ENCODE measurements at places on chromosomes 13 and 19. TPM values are rescaled to one million over a fixed set of nuclear protein-coding genes. Genes with fewer than 3 reads are reported as not detected.

Gene ATP4B
- not detected for total RNA-seq

Gene CD33
- total RNA-seq = 0.69 TPM

GRCh38 chr13:34340534-34340933 is 522.6 kb downstream of the RFC3 start:
- no peaks in the 10 kb centered on the region for H3K36me3 ChIP-seq
- DNase-seq = no peak
- no peak overlapping the region for H3K4me3 ChIP-seq
- H3K4me1 ChIP-seq = no peaks in the 10 kb centered on the region
- H3K27me3 ChIP-seq = peaks cover 2% of the 10 kb centered on the region

DNA sequence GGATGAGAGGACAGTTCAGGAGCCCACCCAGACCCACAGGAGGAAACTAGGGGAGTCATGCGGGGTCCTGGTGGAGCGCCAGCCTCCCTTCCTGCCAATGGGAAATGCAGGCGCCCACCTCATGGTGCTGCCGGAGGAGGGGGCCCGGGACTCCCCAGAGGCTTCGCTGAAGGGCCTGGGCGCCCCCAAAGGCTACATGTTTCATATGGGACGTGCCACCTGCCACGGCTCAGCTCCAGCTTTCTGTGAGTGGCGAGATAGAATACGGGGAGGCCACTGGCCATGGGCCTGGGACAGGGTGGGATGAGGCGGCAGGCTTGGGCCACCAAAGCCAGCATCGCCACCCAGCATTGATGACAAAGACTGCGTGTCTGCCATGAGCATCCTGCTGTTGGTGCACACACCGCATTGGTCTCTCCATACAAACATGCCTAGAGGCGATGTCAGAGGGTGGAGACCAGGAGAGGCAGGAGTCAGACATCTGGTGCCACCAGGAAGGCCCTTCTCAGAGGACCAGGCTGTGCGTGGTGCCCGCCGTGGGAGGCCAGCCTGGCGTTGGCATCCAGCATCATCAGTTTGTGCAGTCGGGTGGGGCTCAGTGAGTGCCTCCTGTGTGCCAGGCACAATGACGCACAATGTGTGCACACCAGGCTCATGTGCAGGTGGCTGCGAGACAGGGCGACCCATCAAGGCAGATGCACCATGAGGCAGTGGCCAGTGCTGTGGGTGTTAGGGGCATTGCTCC is 1.2 kb upstream of the F10 start:
- no peaks in the 10 kb centered on the region for H3K4me1 ChIP-seq
- no peak overlapping the region for H3K27ac ChIP-seq
- H3K4me3 ChIP-seq = no peak overlapping the region
- H3K36me3 ChIP-seq = no peaks in the 10 kb centered on the region
- peaks cover 3% of the 10 kb centered on the region for H3K27me3 ChIP-seq
- no peak for DNase-seq

DNA sequence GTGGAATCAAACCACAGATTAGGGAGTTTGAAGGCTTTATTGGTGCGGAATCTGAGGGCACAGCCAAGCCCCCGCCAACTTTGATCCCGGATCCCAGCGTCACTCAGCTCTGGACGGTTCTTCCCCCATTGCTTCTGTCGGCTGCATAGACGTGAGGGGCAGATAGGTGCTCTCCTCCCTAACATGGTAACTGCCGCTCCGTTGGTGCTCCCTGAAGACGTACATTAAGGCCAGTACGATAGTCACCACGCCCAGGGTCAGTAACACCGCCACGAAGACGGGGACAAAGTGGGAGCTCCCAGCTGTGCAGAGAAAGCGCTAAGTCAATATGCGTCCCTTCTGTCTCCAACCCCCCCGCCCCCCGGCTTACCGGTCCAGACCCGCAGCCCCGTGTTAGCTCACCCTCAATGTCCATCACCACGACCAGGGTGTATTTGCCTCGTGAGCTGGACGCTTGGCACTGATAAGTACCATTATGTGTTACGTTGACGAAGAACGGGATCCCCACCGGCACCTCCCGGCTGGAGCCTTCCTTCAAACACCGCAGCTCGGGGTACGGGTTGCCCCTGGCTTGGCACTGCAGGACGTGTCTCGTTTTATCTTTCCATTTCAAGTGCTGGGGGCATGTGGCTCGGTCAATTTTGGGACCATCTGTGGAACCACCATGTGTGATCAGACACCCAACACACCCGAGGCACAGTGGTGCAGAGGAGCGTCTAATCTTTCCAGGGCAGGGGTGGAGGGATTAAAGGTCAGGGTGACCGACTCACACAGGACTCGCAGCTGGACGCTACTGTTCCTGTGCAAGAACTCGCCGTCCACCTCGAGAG is 644 bp upstream of the RAVER1 start:
- H3K4me1 ChIP-seq = peaks cover 43% of the 10 kb centered on the region
- peaks cover 33% of the 10 kb centered on the region for H3K36me3 ChIP-seq
- no peak for DNase-seq
- H3K27me3 ChIP-seq = no peaks in the 10 kb centered on the region
- peak overlapping the region; percentile 96 for H3K27ac ChIP-seq
- peak overlapping the region; percentile 94 for H3K4me3 ChIP-seq

GRCh38 chr13:98746968-98747367 is 5.5 kb downstream of the SLC15A1 start:
- peaks cover 2% of the 10 kb centered on the region for H3K4me1 ChIP-seq
- H3K27me3 ChIP-seq = peaks cover 19% of the 10 kb centered on the region
- no peaks in the 10 kb centered on the region for H3K36me3 ChIP-seq
- H3K27ac ChIP-seq = no peak overlapping the region

DNA sequence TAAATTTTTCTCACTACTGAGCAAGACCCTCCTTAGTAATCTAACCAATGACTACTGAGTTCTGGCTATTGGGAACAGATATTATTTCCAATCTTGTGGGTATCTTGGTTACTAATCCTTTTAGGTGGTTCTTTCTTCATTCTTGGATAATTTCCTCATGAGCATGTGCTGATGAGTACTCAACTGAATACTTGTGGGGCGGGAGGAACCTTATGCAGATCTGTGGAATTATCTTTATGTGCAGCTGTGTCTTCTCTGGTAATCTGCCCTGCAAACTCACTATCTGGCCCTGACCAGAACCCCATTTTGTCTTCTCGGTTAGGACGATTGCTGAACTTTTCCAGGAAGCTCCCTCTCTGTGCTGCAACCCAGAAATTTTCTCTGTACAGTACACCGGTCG is 89.7 kb upstream of the TRPC4 start:
- H3K36me3 ChIP-seq = no peaks in the 10 kb centered on the region
- no peaks in the 10 kb centered on the region for H3K4me1 ChIP-seq
- no peak overlapping the region for H3K27ac ChIP-seq
- no peaks in the 10 kb centered on the region for H3K27me3 ChIP-seq
- DNase-seq = no peak

GRCh38 chr19:45506989-45507871 is at the start of gene VASP:
Gene VASP, plus strand, starts transcription at chr19:45507479. Its CDS starts 293 bp downstream, at chr19:45507772.
- peak within 1 kb of the TSS; percentile 94 for H3K27ac ChIP-seq
- peak within 1 kb of the TSS; percentile 86 for H3K4me3 ChIP-seq
- DNase-seq = peak; percentile 95
- no peaks in the 10 kb centered on the region for H3K27me3 ChIP-seq
- no peaks in the 10 kb centered on the region for H3K36me3 ChIP-seq
- H3K4me1 ChIP-seq = peaks cover 44% of the 10 kb centered on the region

GRCh38 chr19:33407716-33408115 is 34.2 kb downstream of the CEBPG start:
- no peaks in the 10 kb centered on the region for H3K27me3 ChIP-seq
- no peak overlapping the region for H3K27ac ChIP-seq
- H3K4me1 ChIP-seq = no peaks in the 10 kb centered on the region
- H3K36me3 ChIP-seq = no peaks in the 10 kb centered on the region
- DNase-seq = no peak

DNA sequence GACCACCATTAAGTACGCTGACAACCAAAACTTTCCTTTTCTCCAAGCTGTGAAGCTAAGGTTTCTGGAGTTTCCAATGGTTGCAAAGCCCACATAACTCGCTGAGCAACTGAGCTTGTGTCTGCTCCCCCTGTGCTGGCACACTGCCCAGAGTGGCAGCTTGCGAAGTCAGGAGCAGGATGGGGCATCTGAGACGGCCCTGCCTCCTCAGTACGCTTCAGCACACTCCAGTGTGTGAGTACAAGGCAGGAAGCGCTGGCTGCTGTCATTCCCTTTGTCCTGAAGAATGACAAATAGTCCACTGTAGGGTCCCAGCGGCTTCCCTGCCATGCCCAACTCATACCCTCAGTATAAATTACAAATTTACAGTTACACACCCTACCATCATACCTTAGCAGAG is 51.5 kb downstream of the SKA3 start:
- H3K27me3 ChIP-seq = no peaks in the 10 kb centered on the region
- H3K4me1 ChIP-seq = no peaks in the 10 kb centered on the region
- no peak for DNase-seq
- no peak overlapping the region for H3K27ac ChIP-seq
- no peak overlapping the region for H3K4me3 ChIP-seq

DNA sequence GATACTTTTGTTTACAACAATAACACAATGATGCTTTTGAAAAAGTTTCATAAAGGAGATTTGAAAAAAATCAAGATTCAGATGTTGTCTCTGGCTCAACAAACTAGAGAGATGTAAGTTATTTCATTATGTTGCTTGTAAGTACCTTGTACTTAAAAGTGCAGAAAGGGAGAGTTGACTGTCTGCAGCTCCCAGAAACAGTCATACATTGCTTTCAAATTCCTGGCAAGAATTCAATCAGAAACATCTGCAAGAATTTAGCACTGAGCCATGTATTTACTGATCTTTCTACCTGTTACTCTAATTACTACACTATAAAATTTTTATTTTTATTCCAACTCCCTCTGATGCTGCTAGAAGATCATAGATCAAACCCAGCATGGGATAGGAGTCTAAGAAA is 1261.3 kb upstream of the SPRY2 start:
- H3K4me1 ChIP-seq = no peaks in the 10 kb centered on the region
- H3K27me3 ChIP-seq = no peaks in the 10 kb centered on the region
- H3K36me3 ChIP-seq = no peaks in the 10 kb centered on the region
- no peak overlapping the region for H3K4me3 ChIP-seq
- no peak for DNase-seq

- no peaks in the 10 kb centered on the region for H3K27me3 ChIP-seq
- peaks cover 8% of the 10 kb centered on the region for H3K36me3 ChIP-seq
- no peak for DNase-seq
- H3K4me3 ChIP-seq = no peak overlapping the region
Observed at GRCh38 chr19:18122860-18123795, 25.6 kb downstream of the MAST3 start.

DNA sequence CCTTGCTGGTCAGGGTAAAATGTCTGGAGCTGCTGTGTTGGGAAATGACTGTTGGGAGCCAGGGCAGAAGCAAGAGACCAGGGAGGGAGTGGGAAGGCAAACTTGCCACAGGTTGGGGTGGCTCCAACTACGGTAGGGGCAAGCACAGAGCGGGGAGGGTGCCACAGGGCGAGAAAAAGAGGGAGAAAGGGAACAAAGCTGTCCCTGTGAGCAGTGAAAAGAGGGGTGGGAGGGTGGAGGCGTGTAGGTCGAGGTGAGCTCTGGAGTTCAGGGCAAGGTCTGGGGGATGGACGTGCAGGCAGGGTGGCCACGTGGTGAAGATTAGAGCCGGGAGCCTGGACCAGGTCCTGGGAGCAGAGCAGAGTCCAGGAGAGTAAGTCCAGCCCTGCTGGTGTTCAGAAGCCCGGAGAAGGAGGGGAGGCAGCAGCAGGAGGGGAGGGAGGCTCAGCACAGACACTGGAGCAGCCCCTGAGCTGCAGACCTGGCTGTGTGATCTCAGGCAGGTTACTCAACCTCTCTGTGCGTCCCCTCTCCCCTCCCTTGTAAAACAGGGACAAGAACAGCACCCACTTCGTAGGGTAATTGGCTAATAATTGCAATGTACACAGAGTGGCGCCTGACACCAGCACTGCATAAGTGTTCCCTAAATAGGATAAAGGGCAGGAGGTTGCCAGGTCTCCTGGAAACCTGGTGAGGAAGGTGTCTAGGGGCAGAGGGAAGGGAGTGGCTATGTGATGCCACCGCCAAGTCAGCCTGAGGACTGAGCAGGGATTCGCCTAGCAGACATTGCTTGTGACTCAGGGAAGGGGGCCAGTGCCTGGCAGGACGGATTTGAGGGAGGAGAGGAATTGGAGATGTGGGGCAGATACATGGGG is 3.2 kb upstream of the POLR2E start:
- H3K36me3 ChIP-seq = peaks cover 8% of the 10 kb centered on the region
- H3K27ac ChIP-seq = peak overlapping the region; percentile 81
- H3K4me3 ChIP-seq = no peak overlapping the region
- no peak for DNase-seq

Data from activated naive CD4-positive, alpha-beta T cell treated with anti-CD3 and anti-CD28 coated beads for 36 hours (primary cell).